Naive thymus-derived CD4-positive, alpha-beta T cell (primary cell): ENCODE measurements at places on chromosomes 16 and 17. TPM values are rescaled to one million over a fixed set of nuclear protein-coding genes. Genes with fewer than 3 reads are reported as not detected.

DNA sequence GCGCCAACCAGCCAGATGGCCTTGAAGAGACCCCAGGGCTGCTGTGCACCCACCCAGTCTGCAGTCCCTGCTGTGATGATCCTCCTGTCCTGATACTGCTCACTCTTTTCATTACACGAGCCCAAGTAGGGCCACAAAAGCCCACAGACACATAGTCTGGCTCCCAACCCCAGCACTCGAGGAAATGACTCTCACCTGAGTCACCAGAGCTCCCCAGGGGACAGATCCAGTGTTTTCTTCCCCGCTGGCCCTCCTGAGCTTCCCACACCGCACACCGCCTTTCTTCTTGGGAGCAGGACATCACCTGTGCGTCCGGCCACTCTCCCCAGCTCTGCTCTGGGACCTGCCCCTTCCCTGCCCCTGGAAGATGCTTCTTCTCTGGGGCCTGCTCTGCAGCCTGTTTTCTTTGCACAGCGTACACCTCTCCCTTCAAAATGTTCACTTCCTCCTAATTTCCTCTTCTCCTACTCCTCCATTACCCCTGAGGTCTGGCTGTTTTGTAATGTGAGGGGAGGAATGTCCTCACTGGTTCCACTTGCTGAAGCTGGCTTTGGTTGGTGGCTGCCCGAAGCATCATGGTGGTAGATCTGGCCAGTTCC lies 2.0 kb upstream of the SCN4A start:
- no peak for DNase-seq

DNA sequence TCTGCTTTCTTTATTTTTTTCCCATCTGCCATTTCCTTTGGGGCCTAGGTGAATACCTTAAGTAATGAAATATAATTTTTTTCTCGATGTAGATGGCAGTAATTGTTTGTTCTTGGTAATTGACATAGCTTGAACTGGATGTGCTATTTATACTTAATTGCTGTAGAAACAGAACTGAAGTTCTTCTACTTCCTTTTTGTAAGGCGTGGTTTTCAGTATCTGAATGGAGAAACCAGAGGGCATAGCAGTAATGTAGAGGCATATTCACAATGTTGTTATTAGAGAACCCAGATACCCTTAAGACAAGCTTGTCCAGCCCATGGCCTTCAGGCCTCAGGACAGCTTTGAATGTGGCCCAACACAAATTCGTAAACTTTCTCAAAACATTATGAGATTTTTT lies 16.4 kb downstream of the ATP6V0A1 start:
- no peak for DNase-seq

- DNase-seq = no peak
Observed at GRCh38 chr17:19263641-19264051, 26.5 kb downstream of the EPN2 start.

- DNase-seq = no peak
Observed at GRCh38 chr16:89904606-89905510, 13.8 kb upstream of the MC1R start.

DNA sequence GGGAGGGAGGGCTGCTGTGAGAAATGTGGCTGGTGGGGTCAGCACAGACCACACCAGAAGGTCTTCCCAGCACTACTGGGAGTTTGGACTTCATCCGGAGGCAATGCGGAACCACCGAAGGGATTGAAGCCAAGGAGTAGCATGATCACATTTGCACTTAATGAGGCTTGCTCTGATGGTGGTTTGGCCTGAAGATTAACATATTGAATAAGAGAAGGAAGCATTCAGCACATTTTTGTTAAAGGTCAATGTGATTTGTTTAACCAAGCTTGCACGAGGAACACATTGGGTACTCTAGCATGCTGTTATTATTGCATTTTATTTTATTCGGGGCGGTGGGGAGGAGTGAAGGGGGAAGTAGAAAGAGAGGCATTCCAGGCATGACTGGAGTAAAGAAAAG lies 378.6 kb downstream of the UTP18 start:
- no peak for DNase-seq

GRCh38 chr16:14608604-14609003 lies 21.5 kb downstream of the PARN start:
- no peak for DNase-seq

DNA sequence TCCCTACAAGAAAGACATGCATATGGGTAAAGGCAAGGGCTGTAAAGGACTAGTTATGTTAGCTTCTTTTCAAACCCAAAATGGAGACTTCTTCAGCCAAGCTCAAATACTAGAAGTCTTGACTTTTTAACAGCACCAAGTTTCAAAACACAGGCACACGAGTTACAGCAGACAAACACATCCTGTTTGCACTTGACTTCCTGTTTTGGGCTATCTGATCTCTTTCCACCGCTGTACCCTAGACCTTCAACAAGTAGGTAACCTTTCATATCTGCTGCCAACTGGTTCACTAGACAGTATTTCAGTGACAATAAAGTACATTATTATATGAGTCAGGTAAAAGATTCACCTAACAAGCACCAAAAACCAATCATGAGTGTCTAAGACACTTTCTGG lies 12.3 kb downstream of the RFFL start:
- DNase-seq = peak; percentile 83

- no peak for DNase-seq
Observed at GRCh38 chr17:14091367-14091766, 22.1 kb downstream of the COX10 start.

DNA sequence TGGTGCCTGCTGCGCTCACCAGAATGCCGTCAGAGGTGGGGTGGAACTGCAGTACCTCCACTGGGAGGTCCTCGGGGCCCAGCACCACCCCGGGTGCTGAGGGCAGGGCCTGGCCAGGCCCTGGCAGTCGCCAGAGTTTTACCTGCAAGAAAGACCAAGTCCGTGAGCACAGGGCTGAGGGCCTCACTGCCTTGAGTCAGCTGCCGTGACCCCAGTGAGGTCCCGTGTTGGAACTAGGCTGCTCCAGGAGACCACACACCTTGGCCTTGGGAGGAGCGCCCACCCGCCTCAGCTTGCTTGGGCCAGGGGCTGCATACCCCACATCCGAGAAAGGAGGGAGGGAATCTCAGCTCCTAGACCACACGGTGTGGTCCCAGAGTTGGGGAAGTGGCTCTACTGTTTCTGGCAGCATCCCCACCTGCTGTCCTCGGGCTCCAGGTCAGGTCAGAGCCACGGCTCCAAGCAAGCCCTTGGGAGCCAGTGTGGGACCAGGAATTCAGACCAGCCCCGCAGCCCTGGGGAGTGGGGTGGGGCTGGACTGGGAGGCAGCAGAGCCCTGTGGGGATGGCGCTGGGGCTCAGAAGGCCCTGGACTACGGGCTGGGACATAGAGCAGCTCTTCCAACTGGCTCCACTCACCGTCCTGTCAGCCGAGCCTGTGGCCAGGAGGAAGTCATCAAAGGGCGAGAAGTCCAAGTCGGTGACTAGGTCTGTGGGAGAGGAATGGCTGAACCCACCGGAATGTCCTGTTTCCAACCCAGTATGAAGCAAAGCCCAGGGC lies 8.7 kb downstream of the CORO7 start:
- DNase-seq = no peak

GRCh38 chr16:66996324-66996982 lies 8.1 kb downstream of the CES4A start:
- no peak for DNase-seq

DNA sequence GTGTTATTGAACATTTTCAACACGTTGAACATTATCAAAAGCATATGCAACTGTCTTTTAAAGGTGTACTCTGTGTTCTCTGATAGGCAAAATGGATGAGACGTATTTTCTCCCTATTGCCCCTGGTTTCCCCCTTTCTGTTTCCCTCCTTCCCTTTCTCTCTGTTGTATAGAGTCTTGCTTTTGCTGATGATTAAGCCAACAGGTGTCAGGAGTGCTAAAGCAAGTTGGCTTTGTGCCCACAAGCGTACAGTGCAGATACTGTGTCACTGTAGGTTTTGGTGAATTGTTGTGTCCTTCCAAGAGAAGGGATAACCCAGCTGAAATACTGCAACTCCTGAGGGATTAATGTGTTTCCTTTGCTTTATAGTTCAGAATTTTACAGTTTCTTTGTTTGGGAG lies 74.4 kb downstream of the COX10 start:
- DNase-seq = no peak

DNA sequence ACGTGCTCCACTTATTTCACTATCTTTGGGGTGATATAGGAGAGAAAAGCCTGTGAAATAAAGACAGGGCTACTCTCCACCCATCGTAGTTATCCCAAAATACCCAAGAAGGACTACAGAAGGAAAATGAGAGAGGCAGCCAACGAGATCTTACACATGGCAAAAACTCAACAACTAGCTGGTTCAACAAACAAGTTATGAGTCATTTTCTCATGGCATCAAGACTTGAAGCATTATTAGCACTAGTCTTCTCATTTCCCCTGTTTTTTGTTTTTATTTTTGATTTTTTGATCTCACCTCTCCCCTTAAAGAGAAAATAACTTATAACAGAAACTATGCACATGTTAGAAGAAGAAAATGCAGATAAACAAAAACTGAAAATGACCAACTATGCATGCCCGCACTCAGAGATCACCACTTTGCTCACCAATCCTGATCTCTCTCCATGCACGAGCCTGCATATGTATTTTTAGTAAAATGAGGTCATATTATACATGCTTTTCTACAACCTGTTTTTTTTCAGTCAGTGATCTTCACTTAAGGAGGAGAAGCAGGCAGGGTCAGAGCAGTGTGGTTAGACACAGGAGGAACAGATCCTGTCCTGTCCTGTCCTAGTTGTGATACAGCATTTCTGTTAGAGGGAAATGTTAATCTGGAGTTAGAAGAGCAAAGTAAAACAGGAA lies 22.8 kb downstream of the FAM117A start:
- DNase-seq = no peak

DNA sequence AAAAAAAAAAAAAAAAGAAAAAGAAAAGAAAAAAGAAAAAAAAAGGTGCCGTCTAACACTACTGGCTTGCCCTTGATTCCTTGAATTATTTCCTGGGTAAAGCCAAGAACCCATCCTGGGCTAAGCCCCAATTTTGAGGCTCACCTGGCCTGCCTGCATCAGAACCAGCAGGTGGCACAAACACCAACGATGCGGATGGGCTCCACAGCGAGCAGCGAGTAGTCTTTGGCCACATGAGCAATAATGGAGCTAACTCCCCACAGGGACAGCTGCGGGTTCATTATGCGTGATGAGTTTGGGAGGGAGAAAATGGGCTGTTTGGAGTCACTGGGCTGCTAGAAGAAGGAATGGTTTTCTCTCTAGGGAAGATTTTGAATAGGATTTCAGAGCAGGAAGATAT lies 91.1 kb downstream of the ASIC2 start:
- DNase-seq = no peak

GRCh38 chr16:31875928-31876547 lies 2.4 kb downstream of the ZNF267 start:
- no peak for DNase-seq

DNA sequence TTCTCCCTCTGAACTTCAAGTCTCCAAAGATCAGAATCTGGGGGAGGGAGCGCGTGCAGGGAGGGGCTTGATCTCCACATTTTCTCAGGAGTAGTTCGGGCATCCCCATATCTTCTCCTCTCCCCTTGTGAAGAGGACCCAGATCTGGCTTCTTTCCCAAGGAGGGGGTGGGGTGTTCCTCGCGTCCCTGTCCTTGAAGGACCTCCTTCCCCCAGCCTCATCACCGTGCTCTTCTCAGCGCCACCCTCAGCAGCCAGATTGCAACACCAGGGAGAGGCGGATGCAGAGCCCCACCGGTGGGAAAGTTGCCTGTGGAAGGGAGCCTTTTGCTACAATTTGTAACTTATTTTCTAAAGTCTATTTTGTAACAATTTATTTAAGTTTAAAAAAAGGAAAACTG lies 5.7 kb downstream of the PRSS53 start:
- DNase-seq = no peak

DNA sequence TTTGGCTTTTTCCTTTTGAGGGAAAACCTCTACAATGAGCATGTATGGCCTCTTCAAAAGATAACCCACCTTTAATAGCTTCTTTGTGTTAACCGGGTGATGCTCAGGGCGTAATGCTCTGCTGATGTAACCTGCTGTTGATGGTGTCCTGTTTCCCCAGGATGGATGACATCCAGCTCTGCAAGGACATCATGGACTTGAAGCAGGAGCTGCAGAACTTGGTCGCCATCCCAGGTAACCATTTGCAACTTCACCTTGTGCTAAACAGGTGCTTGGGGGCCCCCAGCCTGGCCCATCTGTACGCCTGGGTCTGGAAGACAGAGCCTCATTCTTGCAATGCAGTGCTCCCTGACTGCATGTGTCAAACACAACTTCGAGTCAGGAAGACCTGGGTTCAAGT lies 75.1 kb downstream of the MARF1 start:
- no peak for DNase-seq

- no peak for DNase-seq
Observed at GRCh38 chr16:9323170-9323569, 231.7 kb downstream of the HAPSTR1 start.

GRCh38 chr16:22191532-22192260 lies 14.4 kb upstream of the EEF2K start:
- peak; percentile 61 for DNase-seq

DNA sequence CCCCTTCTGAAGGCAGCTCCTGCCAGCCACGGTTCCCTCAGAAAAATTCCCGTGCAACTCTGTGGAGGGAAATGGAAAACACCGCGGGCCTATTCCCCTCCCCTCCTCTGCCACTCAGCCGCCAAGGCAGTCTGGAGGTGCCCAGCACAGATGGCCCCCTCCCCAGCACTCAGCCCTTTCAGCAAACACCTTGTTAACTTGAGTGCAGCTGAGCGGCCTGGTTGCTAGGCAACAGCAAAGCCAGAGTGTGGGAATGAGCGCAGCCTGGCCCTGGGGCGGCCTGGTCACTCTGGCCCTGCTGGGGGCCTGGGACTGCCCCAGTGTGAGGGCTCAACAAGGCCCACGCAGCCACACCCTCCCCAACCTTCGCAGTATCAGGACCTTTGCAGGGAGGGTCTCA lies 32.8 kb downstream of the CACNA1G start:
- no peak for DNase-seq

DNA sequence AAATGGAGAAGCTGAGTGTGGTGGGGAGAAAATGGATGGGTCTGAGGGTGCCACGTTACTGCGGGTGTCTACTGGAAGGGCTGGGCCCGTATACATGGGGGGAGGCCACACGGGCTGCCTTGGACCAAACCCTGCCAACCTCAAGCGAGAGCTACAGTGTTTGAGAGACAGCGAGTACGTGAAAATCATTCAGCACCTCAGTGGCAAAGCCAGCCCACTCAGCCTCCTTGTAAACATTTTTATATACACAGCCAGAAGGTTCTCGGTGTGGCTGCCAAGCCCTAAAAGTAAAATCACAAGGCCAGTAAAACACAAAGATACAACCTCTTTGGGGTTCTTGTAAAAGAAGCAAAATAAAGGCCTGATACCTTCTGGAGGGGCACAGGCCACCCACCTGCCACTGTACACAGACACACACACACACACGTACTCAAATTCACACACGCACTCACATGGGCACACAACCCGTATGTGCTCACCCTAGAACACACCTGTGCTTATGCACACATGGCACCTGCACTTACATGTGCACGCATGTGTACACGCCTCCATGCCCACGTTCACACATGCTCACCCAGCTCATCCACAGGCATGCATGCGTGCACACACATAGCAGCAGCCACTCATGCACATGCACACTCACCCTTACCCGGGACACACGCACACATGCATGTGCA lies 102.8 kb downstream of the GSG1L start:
- DNase-seq = no peak

GRCh38 chr16:82046941-82047340 lies 11.9 kb downstream of the HSD17B2 start:
- DNase-seq = no peak

- no peak for DNase-seq
Observed at GRCh38 chr17:72111336-72111923, 9.4 kb upstream of the SOX9 start.

The CD300H gene
- total RNA-seq = not detected in 2 replicates

The MYO15A gene
- total RNA-seq = 0.38 and 0.53 TPM in 2 replicates

The MYH1 gene
- not detected in 2 replicates for total RNA-seq

The ZSCAN10 gene
- not detected for total RNA-seq

The MT1G gene
- total RNA-seq = 36.1 and 37.3 TPM in 2 replicates
